ENCODE measurements at places on chromosomes 4 and X.

GRCh38 chrX:148610328-148610698 lies 109.9 kb downstream of the AFF2 start:
- no peak for DNase-seq

GRCh38 chr4:1004557-1005485 lies 6.6 kb upstream of the FGFRL1 start:
- DNase-seq = no peak

DNA sequence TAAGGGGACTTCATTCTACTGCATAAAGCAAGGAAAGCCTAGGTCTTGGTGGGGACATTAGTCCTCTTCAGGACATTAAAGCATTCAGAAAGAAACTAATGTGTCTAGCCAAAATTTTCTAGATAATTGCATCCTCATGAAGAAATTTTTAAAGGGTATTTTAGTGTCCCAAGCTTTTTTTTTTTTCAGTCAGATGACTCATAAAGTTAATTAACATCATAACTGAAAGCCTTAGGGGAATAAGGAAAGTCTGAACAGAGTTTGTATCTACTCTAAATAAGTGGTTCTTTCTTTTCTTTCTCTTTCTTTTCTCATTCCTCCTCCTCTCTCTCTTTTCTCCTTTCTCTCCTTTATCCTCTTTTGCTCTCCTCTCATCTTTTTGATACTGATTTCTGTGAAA lies 202.4 kb downstream of the ADAMTS3 start:
- DNase-seq = no peak

GRCh38 chr4:77342170-77342810 lies 185.3 kb downstream of the CCNG2 start:
- DNase-seq = no peak

DNA sequence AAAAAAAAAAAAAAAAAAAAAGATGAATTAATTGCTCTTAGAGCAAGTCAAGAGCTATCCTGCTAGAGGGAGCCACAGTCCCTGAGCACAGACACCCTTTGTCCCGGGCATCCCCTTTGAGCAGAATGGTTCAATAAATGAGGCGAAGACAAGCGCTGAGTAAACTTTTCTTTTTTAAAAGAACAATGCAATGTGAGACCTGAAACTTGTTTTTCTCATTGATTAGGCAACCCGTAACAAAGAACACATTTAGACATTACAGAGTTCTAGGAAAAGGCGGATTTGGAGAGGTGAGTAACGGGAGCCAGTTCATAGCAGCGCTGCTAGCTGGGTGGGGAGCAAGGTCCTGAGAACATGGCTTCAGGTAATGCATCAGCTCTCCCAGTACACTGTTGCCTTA lies 46.1 kb downstream of the GRK4 start:
- DNase-seq = no peak

- no peak for DNase-seq
Observed at GRCh38 chr4:157372567-157372966, 152.0 kb downstream of the GRIA2 start.

DNA sequence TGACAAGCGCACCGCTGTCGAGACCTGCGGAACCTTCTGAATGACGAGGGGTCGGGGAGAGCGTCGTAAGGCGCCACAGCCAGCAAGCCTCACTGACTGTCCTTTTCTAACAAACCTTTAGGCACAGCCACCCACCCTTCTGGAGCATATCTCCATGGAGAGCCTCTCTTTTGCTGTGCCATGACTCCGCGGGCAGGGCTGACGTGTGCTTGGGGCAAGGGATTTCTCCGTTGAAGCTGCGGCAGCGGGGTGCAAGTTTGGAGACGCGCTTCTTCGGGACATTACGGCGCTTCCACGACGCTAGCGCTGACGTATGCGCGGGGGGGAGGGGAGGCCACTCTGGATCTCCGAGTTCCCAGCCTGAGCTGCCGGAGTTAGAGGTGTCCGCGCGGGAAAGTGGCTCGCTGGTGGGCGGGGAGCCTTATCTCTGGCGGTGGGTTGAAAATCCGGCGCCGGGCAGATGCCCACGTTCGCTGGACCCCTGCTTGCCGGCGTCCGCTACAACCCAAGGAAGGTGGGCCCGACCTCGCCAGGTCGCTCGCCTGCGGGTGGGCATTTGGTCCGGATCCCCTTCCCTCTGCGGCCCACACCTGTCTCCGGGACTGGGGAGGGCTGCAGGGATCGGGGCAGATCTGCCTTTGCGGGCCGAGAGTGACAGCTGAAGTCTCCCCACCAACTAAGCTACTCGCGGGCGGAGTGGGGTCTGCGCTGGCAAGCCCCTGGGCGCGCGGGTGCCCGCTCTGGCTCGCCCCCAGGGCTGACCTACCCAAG lies 543 bp upstream of the SLC10A7 start:
- peak; percentile 56 for DNase-seq

- no peak for DNase-seq
Observed at GRCh38 chrX:9110808-9111207, 76.9 kb upstream of the FAM9B start.

DNA sequence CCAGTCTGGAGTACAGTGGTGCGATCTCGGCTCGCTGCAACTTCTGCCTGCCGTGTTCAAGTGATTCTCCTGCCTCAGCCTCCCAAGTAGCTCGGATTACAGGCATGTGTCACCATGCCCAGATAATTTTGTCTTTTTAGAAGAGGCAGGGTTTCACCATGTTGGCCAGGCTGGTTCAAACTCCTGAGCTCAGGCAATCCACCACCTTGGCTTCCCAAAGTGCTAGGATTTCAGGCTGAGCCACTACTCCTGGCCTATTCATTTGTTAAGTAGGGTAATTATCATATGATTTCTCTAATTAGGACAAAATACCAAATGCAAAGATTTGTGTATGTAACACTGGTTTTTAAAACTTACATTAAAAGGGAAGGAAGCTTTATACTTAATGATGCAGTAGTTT lies 137.8 kb downstream of the GPM6A start:
- no peak for DNase-seq

DNA sequence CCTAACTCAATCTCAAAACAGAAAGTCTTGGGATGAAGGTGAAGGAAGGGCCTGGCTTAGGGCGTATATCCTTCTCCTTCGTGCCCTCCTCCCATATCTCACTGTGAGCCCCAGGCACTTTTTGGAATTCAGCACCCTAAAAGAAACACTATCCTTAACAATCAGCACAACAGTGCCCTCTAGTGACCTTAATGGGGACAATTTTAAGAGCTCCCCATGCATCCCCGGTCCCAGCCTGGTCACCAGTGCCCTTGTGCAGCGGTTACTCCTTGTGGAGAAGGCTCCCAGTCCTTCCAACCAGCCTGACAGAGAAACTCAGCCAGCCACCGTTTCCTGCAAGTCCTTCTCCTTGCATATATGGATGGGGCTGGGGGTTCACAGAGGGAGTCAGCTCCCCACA lies 4.2 kb downstream of the PAK3 start:
- DNase-seq = peak; percentile 59

DNA sequence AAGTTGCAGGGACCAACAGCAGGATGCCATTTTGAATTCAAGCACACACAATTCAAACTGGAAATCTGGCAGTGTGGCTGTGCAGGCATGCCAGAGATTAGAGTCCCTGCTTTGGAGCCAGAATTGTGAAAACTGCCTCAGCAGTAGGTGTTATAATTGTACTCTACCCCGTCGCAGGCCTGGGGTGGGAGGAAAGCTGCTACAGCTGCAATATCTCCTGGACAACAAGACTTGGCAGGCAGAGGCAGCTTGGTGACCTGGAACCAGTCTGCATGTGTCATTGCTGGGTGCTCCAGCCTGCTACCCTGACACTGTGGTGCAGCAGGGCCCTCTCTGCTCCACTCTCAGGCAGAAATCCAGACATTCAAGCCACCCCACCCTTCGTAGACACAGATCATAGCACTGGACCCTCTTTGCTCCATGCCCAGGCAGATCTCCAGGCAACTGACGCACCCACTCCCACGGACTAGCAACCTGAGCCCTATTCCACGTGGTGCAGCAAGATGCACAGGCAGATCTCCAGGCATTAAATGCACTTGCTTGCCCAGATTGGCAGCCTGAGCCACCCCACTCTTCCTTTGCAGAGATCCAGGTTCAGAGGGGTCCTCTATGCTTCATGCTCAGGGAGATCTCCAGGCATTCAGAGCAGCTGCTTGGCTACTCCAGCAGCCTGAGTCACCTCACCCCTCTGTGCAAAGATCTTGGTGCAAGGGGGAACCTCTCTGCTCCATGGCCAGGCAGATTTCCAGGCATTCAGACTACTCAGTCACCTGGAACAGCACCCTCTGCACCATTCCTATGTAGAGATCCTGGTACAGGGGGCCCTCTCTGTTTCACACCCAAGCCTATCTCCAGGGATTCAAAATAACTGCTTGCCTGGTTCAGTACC lies 140.5 kb downstream of the LRBA start:
- no peak for DNase-seq

- DNase-seq = no peak
Observed at GRCh38 chr4:181106398-181106797, 1136.8 kb upstream of the TENM3 start.

- DNase-seq = no peak
Observed at GRCh38 chrX:1502853-1503252, 34.1 kb downstream of the P2RY8 start.

DNA sequence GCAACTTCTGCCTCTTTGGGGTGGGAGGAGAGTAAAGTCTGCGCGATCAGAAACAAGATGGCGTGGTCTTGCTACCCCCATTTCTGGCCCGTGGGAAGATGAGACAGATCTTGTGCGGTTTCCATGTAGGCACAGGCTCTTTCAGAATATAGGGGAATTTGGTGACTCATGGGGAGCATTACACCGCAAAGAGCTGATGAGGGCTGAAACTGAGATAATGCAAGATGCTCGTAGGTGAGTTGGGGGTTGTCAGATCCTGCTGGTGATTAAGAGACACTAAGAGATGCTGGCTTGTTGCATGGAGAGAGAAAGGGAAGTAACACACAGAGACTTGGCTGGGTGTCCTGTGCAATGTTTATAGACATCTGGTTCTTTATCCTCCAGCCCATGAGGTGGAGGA lies 1.5 kb downstream of the EVC start:
- DNase-seq = peak; percentile 25

GRCh38 chrX:136847874-136848273 lies 32.7 kb downstream of the RBMX start:
- DNase-seq = no peak

- DNase-seq = no peak
Observed at GRCh38 chr4:141543706-141544105, 92.7 kb upstream of the IL15 start.

GRCh38 chr4:84417997-84418709 lies 80.9 kb downstream of the NKX6-1 start:
- DNase-seq = no peak

DNA sequence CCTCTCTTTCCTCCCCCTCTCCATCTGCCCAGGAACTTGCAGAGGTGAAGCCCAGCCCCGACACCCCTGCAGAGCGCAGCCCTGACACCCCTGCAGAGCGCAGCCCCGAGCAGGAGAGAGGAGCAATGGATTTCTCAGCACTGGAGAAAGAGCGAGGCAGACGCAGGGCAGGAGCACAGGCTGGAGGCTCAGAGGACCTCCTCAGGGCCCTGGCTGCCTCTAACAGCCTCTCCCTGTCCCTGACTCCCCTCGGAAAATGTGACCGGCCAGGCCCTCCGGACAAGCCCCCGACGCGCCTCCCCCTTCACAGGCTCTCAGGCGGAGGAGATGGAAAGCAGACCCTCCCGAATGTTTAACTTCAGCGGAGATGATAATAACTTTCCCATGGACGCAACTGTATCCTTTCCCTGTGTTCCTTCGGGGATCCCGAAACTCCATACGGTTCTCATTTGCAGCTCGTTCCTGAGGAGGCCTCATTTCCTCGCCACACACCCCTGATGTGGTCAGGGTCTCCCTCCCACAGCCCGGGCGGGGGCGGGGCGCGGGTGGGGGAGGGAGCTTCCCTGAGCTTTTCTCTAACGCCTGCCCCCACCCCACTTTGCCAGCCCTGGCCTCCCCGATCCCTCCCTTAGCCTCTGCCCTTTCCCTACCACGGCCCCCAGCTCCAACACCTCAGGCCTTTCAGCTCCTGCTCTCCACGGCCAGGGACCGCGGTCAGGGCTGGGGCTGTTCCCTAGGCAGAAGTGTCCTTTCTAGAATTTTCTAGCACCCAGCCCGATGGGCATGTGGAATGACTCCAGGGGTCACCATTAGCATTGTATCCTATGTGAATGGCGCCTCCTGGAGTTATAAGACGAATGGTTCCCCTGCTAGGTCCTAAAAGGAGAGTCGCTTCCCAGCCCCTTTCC lies 201.1 kb upstream of the BCOR start:
- DNase-seq = no peak

DNA sequence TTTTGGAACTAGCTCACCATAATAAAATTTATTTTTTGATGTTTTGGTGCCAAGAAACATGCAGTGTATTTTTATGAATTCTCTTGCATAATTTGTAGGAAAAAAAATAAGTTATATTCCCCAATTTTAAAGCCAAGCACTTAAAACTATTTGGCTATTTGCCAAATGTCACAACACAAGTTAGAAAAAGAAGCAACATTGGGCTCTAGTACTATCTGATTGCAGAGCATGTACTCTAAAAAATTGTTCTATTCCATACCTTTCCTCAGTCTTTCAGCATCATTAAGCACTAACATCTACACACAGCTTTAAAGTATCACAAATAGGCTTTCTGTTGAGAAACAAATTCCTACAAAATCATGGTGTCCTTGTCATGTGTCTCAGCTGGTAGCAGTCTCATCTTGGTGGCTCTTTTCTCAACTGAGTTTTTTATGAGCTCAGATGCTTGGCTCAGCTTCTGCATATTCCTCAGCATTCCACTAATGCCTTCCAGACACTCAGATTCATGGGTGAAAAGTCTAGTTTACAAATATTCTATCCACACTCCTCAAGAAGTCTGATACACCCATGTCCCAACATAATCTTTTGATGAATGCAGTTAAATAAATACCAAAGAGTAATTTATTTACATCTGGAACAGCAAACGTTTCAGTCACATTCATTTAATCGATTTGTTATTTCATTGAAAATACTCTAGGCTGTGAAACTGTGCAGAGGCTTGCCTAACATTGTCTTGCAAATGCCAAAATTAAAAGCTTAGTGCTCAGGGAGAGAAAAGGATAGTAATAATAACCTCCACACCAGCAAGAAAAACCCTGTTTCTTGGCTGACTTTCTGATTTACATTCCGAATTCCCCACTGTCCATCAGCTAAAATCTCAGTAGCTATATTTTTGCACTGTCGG lies 2209.9 kb downstream of the PCDH7 start:
- DNase-seq = no peak

GRCh38 chrX:24574743-24575142 lies 72.4 kb downstream of the PCYT1B start:
- no peak for DNase-seq

Data from H54 (cell line).